NCI-H1694 (cell line): ENCODE measurements at places on chromosomes 5 and 9.

DNA sequence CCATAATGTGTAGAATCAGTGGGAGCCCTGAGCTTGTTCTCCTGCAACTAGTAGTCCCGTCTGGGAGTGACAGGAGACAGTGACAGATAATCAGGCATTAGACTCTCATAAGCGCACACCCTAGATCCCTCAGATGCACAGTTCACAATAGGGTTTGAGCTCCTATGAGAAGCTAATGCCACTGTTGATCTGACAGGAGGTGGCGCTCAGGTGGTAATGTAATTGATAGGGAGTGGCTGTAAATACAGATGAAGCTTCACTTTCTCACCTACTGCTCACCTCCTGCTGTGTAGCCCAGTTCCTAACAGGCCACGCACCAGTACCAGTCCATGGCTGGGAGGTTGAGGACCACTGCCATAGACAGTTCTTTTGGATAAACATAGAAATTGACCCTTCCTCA lies 188.7 kb downstream of the ROR2 start:
- DNase-seq: no peak

DNA sequence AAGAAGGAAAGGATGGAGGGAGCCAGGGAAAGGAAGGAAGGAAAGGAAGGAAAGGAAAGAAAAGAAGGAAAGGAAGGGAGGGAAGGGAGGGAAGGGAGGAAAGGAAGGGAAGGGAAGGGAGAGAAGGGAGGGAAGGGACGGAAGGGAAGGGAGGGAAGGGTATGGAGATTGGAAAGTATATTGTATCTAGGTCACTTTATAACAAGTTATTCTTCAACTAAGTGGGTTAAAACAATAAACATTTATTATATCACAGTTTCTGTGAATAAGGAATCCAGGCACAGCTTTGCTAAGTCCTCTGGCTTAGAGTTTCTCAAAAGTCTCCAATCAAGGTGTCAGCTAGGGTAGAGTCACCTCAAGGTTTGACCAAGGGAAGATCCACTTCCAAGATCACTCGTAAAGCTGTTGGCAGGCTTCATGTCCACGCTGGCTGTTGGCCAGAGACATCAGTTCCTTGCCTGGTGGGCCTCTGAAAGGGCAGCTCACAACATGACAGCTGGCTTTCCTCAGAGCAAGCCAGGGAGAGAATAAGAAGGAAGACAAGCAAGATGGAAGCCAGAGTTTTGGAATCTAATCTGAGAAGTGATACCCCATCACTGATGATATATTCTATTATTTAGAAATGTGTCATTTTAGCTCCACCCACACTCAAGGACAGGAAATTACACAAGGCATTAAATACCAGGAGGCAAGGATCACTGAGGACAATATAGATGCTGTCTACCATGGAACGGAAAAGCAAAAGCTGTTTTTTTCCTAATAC lies 105.1 kb downstream of the DEPDC1B start:
- DNase-seq: no peak

- no peak for DNase-seq
Observed at GRCh38 chr5:127580731-127581130, 63.3 kb downstream of the PRRC1 start.

GRCh38 chr5:149585910-149586309 lies 4.6 kb downstream of the ARHGEF37 start:
- DNase-seq: no peak

DNA sequence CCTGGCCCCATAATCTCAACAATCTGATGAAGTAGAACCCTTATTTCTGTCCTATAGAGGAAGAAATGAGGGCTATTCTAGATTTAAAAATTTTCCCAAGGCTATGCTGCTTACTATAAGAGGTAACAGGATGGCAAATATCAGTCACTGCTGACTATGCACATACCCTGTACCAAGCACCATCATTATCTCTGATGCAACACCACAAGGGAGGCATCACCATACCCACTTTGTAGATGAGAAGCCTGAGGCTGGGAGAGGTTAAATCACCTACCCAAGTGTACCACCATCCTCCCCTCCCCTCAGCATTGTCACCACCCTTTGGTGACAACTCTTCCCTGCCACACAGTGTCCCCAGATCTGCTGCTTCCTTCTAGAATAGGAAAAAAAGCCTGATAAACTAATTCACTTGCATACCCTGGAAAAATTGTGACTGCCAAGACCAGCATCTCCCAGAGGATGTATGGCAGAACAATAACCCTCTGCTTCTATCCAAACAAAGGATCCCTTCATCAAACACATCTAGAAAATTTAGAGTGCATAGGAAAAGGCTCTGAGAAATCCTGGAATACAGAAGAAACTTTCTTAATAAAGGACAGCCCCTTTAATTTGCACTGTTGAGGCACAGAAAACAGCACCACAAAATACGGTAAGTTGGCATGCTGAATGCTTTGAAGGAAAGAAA lies 48.3 kb downstream of the PRRC1 start:
- no peak for DNase-seq
